ENCODE measurements at places on chromosomes 1 and 21.

- DNase-seq, result no peak
Observed at GRCh38 chr1:209815490-209815889, 9.5 kb upstream of the IRF6 start.

- DNase-seq, result peak; percentile 51
Observed at GRCh38 chr21:46317710-46318463, 5.8 kb downstream of the C21orf58 start.

DNA sequence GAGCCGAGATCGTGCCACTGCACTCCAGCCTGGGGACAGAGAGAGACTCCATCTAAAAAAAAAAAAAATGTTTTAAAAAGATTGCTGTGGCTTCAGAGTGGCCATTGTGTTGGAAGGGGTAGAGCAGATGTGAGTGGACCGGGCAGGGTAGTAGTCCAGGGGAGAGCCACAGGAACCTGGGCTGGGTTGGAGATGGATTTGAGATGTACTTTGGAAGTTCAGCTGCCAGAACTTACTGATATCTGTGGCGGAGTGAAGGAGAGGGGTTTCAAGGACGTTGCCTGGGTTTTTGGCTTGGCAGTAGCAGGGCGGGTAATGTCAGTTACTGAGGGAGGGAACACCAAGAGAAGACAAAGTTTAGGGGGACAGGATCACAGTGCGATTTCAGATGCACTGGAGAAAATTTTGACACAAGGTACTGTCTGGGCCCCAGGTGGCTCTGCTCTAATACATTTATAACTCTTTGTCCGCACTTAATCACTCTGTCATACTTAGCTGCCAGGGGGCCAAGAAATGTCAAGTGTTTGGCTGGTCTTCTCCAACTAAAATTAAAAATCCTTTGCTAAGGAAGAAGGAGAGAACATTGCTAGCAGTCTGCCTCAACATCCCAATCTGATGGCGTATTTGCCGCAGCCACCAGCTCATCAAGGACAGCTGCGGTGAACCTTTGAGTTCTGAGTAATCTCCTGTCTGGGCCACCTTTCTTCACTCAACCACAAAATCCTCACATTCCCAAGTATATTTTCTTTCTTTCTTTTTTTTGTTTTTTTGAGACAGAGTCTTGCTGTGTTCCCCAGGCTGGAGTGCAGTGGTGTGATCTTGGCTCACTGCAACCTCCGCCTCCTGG lies 9.6 kb downstream of the EPHX1 start:
- DNase-seq, result no peak

- no peak for DNase-seq
Observed at GRCh38 chr21:37742115-37742514, 174.1 kb downstream of the KCNJ6 start.

GRCh38 chr1:161739865-161740566 lies 9.6 kb upstream of the DUSP12 start:
- DNase-seq, result no peak

GRCh38 chr1:109611308-109611990 lies 8.0 kb downstream of the GNAT2 start:
- no peak for DNase-seq

- peak; percentile 70 for DNase-seq
Observed at GRCh38 chr1:229270547-229271447, at the start of gene RAB4A. Gene RAB4A (plus strand): TSS chr1:229271111. CDS start chr1:229271340, 229 bp downstream.

DNA sequence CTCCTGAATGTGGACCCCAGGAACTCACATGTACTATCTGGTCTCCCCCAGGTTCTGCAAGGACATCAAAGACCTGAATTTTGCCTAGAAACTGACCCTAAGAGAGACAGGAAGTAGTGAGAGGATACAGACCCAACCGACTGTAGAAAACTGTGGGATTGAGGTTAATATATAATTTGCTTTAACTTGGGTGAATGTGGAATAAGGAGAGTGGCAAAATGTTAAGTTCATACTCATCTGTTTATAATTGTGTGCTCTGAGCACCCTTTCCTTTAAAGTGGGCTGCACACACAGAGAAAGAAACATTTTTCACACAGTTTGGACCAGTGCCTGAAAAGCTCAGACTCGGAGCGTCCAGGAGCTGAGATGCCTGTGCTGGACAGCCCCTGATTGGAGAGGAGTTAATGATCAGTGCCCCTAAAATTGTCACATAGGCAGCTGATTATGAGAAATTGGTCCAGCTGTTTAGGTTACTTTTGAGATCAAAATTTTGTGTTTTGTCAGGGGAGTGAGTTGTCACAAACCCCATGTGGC lies 37.2 kb downstream of the ROR1 start:
- no peak for DNase-seq

- DNase-seq, result no peak
Observed at GRCh38 chr21:40768056-40768455, 78.9 kb downstream of the DSCAM start.

Measured in hematopoietic multipotent progenitor cell treated with erythropoietin and hydrocortisone succinate and interleukin-3 and kit ligand, for 15 days (in vitro differentiated cells).